ENCODE measurements at places on chromosomes 16 and 17.

DNA sequence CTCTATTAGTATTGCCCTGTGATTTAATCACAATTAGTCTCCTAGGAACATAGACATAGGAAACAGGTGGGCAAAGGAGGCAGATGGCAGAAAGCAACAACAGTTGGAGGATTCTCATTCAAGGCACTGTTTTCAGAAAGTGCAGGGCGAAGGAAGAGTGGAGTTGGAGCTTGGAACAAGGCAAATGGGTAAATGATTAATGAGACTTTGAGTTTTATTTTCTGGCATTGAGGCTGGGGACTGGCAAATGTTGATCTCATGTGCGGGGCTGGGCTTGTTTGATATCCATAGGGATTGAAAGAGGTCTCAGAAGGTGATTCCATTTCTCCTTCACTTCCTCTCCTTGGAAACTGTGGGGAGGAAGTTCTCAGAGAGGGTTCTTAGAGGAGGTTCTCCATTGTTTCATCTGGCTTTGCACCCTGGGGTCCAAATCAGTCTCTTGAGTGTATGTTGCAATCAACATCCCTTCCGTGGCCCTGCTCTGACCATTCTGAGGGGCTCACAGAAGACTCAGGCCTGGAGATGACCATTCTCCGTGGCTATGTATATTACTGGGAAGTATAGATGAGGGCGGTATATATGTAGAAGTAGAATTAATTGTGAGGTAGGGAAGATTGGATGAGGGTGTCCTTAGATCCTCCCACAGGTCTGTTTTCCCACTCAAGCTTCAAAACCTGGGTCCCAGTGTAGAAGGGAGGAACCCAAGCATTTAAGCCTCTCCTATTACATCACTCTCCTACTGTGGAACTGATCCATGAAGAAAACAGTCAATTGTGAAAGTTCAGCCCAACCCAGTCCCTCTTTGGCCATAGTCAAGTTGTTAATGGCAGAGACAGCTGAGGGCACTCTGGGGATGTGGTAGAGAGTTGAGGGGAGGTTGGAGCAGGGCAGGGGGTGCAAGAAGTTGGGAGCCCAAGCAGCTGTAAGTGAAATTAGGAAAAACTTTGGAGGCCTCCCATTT lies 36.5 kb upstream of the SRSF1 start:
- DNase-seq: no peak

DNA sequence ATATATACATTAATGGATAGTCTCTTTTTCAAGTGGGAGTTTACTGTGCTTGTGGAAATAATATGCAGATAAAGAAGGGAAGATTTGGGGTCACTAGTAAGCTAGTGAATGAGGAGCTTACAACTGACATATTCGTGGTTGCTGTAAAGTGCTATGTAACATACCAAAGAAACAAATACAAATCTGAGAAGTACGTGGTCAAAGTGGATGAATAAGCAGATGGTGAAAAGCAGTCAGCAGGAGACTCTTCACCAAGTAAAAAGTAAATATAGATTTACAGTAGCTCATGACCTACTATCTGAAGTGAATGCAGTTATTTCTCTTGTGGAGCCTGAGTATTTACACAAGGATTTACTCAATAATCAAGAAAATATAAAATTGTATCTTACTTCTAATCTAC lies 136.6 kb upstream of the ELAC2 start:
- no peak for DNase-seq

GRCh38 chr17:76911299-76912017 lies 43.3 kb downstream of the MGAT5B start:
- DNase-seq: no peak

DNA sequence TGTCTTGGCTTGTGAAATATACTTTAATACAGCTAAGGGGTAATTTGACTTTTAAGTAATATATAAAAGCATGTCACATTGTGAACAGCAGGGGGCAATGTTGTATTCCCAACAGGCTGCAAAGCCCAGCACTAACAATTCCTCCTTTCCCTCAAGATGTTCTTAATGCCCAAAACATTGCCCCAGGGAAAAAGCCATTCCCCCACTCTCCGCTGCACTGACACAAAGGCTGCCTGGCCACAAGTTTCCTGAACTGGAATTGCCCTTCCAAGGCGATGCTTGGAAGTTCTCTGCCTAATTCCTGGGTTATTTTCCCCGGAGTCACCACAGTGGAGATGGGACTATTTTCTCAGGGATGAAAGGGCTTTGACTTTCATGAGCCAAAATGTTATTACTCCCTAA lies 27.2 kb downstream of the CLEC16A start:
- peak; percentile 63 for DNase-seq

- no peak for DNase-seq
Measured at GRCh38 chr16:72173997-72174396, 2.0 kb upstream of the PMFBP1 start.

- no peak for DNase-seq
Measured at GRCh38 chr17:8466456-8466855, 30.8 kb downstream of the NDEL1 start.

GRCh38 chr16:3074860-3075522 lies 9.6 kb downstream of the IL32 start:
- no peak for DNase-seq

- no peak for DNase-seq
Measured at GRCh38 chr16:50941681-50942080, 199.8 kb downstream of the CYLD start.

DNA sequence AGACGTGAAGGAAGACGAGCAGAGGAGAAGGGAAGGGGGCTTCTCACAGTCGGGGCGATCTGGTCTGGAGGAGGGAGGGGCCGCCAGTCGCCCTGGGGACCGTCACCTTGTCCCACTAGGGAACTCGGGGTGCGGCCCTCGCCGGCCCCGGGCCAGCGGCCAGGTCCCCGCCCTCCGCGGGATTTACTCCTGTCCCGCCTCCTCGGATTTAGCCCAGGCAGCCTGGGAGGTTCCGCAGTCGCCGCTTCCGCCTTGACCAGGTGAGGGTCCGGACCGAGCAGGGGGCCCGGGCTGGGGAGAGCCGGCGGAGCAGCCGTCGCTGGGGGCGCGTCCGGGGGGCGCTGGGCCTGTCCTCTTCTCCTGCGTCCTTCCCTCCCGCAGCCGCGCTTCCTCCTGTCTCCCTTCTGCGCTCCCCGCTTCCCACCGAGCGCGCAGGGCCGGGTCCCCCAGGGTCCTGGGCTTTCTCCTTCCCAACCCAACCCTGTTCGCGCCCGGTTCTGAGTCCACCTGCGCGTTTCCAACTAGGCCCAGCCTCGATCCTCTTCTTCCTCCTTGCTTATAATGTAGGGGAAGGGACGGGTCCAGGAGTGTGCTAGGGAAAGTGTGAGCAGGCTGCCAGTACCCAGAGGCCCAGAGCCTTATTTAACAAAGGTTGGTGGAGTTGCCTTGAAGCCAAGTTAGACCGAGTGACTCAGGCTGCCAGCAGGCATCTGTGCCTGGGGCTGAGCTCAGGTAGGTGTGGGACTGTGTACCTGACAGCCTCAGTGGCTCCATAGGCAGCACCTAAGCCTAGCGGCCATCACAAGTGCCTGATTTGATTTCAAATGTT lies at the start of gene TNK1:
TSS of gene TNK1 (plus strand) at position 235 of the 829 bp plus-strand sequence. CDS start 1,838 bp downstream, outside the sequence.
- DNase-seq: peak; percentile 59

DNA sequence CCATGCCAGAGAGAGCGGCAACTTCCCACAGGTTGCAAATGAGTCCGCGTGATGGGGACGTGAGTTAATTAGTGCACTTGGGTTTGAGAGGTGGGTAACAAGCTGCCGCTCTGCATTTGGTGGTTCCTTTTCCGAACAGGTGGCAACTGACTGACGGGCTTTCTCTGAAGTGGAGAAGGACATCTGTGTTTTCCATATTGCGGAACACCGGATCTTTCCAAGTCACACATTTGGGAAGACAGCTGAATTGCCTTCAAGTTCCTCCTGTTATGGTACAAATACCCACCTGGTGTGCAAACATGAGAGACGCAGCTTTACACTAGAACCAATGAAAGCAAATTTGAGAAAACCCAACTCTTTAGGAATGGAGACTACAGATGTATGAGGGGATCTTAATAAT lies 451.3 kb upstream of the ZFHX3 start:
- no peak for DNase-seq

DNA sequence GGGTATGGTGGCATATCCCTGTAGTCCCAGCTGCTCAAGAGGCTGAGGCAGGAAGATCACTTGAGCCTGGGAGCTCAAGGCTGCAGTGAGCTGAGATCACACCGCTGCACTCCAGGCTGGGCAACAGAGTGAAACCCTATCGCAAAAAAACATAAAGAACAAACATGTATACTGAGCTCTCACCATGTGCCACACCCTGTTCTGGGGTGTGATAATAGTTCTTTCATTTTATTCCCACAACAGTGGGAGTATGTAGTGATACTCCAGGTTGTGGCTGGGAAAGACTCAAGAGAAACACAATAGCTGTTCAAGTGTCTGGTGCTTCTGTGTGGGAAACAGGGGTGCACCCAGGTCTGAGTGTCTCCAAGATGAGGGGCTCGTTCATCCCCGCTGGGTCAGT lies 90.7 kb downstream of the SOCS1 start:
- DNase-seq: no peak

DNA sequence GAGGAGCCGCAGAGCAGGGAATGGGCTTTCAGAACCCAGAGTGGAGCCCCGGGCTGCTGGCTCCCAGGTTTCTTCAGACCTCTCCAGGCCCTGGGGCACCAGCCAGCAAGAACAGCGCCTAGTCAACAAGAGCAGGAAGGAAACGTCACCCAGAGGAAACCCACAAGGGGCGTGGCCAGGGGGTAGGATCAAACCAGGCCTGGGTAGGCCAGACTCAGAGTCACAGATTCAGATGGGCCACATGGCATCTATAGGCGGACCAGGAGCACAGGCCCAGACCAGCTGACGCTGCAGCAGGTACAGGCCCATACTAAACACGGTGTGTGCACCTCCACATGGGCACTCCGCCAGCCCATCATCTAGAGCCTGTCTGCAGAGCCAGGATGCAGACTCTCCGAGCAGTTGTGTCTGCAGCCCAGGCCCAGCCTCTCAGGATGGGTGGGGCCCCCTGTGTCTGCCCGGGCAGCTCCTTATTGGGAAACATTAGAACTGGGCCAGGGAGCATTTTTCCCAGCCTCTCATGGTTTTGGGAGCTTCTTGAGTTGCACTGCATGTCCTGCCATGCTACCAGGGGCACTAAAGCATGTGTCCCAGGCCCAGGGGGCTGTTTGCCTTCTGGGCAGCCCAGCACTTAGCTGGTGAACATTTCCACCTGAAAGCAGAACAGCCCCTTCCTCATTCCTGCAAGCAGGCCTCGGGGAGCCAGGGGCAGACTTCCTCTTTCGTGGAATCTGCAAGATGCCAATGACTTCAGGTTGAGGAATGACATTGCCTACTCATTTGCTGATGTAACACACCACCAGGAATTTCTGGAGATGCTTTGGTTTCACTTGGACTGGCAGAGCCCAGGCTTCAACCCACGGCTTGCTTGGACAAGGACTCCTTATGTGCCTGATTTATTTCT lies at the start of gene NLRP1:
TSS of gene NLRP1 (minus strand) at position 127 of the 904 bp plus-strand sequence. CDS start 552 bp downstream, outside the sequence.
- peak; percentile 81 for DNase-seq

- no peak for DNase-seq
Measured at GRCh38 chr16:22369221-22369811, 5.1 kb downstream of the CDR2 start.

- DNase-seq: no peak
Measured at GRCh38 chr16:54648575-54648974, 282.1 kb upstream of the IRX5 start.

DNA sequence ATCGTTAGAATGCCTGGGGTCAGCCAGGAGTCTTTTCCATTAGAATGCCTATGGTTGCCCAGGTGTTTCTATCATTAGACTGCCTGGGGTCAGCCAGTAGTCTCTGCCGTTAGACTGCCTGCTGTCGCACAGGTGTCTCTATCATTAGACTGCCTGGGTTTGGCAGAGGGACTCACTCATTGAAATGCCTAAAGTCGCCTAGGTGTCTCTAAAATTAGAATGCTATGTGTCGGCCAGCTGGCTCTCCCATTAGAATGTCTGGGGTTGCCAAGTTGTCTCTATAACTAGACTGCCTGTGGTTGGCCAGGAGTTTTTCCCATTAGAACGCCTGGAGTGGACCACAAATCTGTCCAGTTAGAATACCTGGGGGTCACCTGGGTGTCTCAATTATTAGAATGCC lies 2266.5 kb downstream of the TP53TG3F start:
- no peak for DNase-seq

DNA sequence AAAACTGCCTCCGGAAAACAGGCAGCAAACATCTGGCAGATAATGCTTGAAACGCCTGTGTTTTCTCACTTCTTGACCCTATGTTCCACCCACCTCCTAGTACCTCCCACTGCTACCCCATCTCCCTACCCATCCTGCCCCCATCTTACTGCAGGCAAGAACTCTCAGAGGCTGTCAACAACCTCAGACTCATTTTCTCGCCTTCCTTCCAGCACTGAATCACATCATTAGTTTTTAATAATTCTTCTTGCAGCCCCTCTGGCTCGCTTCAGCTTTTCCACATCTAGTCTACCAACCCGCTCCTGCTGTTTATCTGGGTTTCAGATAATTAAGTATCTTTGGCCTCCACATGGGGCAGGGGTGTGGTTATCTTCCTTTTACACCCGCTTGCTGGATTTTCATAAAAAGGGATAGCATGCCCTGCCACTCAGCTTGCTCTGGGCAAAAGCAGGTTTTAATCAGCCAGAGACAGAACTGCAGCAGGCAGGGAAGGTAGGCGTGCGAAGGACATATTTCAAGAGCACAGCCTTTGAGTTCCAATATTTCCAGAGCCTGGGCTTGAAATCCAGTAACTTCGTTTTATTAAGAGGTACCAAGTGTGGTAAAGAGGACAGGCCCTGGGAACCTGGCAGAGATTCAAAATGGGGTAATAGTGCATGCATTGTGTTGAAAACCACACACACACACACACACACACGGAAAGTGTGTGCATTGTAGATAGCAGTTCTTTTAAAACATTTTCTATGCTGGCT lies 87.5 kb downstream of the BMERB1 start:
- DNase-seq: no peak

DNA sequence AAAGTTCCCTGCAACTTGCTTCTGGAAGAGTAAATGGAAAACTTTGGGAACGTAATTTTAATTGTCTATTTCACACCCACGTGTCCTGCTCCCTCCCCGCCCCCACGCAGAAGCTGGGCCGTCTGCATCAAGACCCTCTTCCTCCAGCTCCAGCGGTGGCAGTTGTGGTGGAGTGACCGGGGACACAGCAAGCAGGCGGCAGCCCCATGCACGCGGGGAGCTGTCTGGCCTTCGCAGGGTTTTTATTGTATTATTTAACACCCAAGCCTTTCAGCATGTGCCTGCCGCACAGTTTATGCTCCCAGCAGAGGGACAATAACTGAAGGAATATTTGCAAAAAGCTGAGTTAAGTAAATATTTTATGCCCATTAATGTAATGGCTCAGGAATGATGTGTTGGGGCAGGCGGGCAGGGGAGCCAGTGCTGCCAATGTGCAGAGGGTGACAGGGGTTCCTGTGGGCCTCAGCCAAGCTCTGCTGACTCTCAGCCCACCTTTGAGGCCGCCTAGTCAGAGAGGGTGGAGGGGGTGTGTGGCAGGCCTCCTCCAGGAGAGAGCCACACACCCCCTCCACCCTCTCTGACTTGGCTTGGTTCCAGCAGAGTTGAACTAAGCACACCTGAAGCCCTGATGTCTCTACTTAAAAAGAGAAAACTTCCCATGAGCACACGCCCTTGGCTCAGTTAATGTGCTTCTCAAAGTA lies 32.4 kb upstream of the ENPP7 start:
- no peak for DNase-seq

GRCh38 chr17:40451420-40451819 lies 8.2 kb downstream of the IGFBP4 start:
- no peak for DNase-seq

Data from SW480 (cell line).